ENCODE measurements at places on chromosomes 6 and 20.
A peak's percentile ranks its signal among the peaks of the same experiment; 100 is the strongest.

GRCh38 chr6:148747471-148748165 lies 788 bp downstream of the UST start:
- DNase-seq: no peak

- DNase-seq: no peak
Observed at GRCh38 chr6:82270881-82271635, 23.5 kb upstream of the IBTK start.

GRCh38 chr6:75331151-75331550 lies 46.6 kb upstream of the TMEM30A start:
- DNase-seq: no peak

- no peak for DNase-seq
Observed at GRCh38 chr6:69390125-69390524, 406.7 kb downstream of the LMBRD1 start.

GRCh38 chr6:101439790-101440189 lies 46.3 kb downstream of the GRIK2 start:
- DNase-seq: no peak

GRCh38 chr20:32359633-32360332 lies 1.7 kb downstream of the ASXL1 start:
- no peak for DNase-seq

DNA sequence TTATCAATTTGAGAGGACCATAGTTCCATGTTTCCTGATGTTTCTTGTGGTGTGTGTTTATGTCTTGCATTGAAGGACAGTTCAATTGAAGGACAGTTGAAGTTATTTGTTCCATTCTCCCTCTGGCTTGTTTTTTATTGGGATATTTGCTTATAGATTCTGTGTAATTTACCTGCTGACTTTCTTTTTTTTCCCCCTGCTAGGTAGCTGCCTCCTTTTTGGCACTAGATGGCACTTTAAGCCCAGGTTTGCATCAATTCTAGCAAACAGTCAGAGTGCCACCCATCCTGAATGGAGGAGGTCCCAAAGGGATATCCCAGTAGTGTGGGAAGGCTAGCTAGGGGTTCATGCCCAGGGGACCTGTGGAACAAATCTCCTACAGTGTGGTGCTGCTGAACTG lies 78.1 kb downstream of the CFAP61 start:
- no peak for DNase-seq

DNA sequence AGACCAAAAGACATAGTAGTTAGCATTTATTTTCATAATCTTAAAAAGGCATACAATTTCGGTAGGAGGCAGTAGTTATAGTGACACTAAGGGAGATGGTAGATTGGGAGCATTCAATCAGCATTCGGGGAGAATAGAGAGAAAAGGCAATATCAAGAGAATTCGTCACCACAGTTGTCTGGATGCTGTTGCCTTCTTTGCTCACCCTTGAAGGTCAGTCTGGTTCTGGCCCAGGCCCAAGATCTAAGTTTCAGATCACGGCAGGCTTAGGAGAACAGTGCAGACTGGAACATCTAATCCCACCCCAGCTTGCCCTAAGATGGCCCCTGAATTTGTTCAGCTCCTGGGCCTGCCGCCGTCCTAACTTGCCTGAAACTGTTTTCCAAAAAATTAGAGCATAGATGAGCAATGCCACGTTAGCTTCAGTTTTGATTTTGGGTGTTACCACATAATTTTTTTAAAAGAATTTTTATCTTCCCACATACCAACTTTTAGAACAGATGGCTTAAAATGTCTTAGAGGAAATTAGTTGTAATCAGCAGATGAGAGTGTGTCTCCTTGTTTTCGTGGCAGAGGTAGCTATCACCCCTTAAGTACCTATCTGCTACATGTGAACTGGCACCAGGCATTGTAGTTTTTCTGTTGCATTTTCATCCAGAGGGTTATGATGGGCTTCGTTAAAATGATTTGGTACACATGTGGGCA lies 8.3 kb upstream of the CEP85L start:
- DNase-seq: no peak

DNA sequence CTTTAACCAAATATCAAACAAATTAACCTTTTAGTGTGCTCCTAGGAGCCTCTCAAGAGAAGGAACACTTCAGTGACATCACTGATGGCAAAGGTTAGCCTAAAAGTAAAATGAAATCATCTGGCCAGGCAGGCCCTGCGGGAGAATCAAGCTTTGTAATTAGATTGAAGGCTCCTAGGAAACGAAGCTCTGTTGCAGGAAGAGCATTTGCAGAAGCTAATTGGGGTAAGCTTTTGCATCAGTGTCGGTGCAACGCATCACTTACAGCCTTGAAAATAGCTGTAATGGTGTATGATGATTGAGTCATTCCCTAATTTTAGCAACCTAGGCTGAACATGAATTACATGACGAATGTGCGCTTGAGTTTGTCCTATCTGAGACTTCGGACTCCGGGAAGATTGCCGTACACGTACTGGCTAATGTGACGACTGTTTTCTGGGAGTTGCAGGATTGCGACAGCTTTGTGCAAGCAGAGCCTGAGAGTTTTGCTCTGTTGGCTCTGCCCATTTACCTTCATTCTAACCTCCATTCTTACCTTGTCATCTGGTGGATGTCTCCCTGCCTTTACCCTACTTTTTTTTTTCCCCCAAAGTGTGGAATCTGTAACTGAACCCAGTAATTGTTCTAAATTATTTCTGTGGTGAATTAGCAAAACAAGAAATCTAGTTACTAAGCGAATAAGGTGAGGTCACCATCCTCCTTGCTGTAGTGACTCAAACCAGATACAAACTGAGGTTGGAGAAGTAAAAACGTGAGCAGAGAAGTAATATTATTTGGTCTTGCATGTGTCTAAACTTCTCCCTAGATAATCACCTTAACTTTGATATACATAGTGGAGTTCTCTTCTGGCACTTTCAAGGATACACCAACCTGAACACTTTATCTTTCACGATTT lies 675.9 kb upstream of the CITED2 start:
- no peak for DNase-seq

- peak; percentile 67 for DNase-seq
Observed at GRCh38 chr6:32087574-32088486, 21.3 kb downstream of the TNXB start.

DNA sequence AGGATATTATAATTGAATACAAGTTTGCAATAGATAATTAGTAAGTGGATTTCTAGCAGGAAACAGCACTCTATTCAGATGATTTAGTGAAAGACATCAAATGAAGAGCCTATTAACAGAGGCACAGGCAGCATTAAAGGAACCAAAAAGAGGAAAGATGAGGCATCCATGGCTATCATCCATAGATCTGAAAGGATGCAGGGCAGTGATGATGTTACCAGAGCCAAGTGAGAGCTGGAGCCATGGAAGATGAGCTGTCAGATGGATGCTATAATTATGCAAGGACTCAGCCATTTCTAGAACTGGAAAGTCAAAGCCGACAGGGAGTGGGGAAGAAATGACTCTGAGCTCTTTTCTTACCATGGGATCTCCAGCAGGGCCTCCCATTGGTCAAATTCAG lies 66.8 kb upstream of the ANKEF1 start:
- DNase-seq: no peak

DNA sequence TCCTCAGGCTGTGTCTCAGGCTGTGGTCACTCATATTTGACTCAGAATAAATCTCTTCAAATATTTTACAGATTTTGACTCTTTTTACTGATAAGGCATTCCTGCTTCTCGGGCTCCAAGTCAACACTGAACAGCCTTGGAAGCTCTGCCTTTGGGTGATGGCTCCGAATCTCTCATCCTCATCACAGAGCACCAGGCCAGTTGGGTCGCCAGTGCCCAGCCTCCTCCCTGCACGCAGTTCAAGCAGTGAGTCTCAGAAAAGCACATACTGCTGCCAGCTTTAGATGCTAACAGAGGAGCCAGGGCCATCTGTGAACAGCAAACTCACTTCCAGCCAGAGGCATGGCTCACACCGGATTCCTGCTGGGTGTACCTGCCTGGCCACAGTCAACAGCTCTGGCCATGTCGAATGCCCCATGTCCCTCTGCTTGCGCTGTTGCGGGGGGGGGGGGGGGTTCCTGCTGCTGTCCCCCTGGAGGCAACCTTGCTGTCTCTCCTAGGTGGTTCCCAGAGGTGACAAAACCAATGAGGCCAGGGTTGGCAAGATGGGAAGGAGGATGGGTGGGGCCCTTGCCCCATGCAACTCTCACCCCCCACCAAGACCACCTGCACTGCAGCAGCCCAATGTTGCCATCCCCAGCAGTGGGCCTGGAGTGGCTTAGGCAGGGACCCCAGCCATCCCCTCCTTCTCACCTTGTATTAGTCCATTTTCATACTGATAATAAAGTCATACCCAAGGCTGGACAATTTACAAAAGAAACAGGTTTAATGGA lies 248.8 kb downstream of the ERMARD start:
- no peak for DNase-seq

GRCh38 chr6:37365791-37366190 lies 12.0 kb downstream of the RNF8 start:
- no peak for DNase-seq

- no peak for DNase-seq
Observed at GRCh38 chr6:19472153-19472552, 365.0 kb upstream of the ID4 start.

DNA sequence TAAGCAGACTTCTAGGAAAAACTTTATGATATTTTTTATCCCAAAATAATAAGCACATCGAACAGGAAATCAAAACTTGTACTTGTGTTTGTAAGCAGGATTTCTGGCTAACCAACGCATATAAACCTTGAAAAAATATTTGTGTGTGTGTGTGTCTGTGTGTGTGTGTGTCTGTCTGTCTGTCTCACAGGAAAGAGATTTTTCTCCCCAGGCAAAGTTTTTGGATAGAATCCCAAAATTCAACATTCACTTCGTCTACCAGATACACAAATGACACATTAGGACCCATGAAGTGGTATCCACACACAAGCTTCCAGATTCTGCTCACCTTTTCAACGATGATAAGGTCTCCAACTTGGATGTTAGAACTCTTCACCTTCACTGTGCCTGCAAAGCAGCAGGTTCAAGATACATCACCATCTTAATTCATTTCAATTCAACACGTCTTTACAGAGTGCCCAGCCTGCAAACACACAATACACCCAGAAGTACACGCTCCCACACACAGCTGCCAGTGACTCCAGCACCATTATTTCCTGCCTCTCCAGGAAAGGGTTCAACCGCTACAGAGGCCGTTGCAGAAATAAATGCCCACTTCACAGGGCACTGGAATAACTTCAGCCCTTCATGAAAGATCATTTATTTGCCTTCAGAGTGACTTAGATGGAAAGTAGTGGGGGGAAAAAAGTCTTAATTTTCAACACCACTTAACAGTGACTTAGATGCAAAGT lies 70.9 kb downstream of the ATP9A start:
- DNase-seq: no peak

GRCh38 chr6:117919275-117919674 lies 12.2 kb downstream of the SLC35F1 start:
- DNase-seq: no peak

- no peak for DNase-seq
Observed at GRCh38 chr6:32973144-32974015, 5.0 kb downstream of the BRD2 start.

GRCh38 chr20:63102721-63103375 lies 96.1 kb upstream of the BHLHE23 start:
- peak; percentile 54 for DNase-seq

DNA sequence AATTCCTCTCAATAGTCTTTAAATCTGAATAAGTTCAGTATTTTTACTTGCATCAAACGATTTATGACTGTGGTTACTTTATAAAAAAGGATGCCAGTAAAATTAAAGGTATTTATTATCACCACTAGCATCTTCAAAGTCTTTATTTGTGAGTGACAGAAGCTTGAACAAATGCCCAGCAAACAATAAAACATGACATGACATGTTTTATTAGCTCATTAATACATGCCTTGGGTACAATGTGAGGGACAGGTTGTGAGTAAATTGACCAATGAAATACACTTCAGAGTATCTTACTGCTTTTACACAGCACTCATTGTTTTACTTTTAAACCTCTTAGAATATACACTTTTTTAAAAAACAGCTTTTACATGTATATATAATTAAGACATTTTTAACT lies 113.4 kb upstream of the BEND3 start:
- DNase-seq: no peak

- DNase-seq: no peak
Observed at GRCh38 chr6:100065348-100065747, 71.3 kb upstream of the MCHR2 start.

GRCh38 chr6:257031-257725 lies 35.1 kb upstream of the DUSP22 start:
- DNase-seq: no peak

DNA sequence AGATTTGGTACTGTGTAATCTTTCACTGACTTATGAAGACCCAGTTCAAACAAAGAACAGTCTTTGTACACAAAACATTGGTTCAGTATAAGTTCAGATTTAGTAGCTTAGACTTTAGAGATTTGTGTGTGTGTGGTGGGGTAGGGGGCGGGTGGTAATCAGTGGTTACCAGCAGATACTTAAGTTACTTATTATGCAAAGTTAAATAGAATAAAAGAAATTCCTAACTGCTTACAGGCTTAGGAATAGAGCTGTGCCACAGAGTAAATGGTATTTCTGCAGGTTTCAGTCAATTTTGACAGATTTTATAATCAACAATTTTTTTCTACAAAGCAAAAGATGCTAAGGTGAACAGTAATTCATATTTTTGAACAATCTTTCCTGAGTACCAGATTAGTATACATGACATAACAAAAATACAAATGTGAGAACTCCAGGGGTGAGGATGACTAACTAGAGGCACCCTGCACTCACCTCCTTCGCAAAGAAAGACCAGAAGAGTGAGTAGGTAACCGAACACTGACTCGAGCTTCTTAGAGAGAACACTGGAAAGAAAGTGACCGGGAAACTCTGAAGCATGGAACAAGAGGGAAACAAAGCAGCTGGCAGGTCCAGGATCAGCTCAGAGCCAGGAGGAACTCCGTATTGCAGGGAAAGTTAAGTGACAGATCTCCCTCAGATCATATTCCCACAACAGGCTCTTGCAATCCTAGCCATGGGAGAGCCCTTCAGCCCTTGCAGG lies 560.6 kb downstream of the COL12A1 start:
- DNase-seq: no peak

DNA sequence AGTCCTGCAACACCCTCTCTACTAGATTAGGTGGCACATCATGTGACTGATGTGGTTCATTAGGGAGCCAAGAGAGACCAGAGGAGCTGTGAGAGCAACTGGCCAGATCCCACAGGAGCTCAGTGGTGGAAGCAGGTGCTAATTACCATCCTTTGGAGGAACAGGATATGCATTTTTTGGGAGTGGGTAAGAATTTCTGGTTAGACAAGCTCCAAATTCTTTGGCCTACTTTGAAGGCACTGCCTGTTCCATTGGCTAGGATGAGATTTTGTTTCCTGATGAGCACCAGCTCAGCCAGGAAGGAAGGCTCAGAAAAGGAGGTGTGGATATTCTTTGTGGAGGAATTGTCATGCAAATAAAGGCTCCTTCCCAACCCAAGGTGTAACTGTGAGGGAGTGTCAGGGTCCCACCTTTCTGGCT lies 130.3 kb upstream of the BMP2 start:
- no peak for DNase-seq

- no peak for DNase-seq
Observed at GRCh38 chr6:113412589-113413357, 444.4 kb upstream of the MARCKS start.

DNA sequence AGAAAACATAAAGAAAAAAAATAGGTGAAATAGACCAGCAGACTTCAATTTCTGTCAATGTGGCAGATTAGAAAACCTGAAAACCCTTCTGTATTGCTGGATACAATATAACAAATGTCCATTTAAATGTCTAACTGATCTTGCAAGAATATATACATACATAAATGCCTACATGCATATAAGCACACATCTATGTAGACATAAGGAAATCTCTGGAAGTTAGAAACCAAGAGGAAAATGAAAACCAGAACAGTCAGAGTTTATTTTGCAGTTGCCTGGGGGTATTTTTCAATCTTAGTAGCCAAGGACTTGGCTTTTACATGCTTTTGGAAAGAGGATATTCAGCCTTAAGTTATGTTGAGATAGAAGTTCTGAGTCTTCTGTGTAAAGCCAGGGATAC lies 184.0 kb downstream of the RPS12 start:
- DNase-seq: no peak
